ENCODE measurements at places on chromosomes 13 and 19.

- DNase-seq = no peak
Observed at GRCh38 chr13:59176775-59177174, 987.0 kb downstream of the DIAPH3 start.

DNA sequence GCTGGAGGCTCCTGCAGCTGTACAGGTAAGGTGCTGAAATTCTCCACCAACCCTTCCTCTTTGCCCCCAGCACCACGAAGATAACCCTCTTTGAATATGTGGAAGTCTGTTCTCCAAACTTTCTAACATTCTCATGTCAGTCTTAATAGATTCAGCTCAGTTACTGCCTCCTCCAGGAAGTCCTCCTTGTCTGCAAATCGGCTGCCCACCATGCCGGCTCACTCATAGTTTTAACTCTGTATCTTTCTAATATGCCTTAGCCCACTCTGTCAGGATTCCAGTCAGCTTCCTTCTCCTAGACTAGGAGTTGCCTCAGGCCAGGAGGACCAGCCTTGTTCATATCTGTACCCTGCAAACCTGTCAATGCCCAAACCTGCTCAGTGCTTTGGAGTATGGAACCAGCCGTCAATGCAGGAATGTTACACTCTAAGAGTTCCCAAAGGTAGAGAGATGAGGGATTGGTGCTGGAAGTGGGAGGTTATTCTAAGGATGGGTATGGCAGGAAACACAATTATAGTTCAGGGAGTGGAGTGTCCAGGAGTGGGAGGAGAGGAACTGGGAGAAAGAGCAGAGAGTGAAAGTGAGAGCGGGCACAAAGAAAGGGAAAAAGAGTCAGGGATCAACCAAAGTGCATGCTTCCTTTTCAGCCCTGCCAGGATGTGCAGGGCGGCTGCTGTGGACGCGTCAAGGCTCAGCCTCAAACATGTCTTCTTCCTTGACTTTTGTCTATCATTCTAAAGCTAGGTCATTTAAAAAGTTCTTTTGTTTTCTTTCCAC lies 38.0 kb upstream of the ALOX5AP start:
- DNase-seq = peak; percentile 59

GRCh38 chr13:19681517-19681916 lies 48.1 kb downstream of the MPHOSPH8 start:
- DNase-seq = peak; percentile 74

GRCh38 chr19:50361290-50362029 lies 4.0 kb downstream of the NAPSA start:
- DNase-seq = no peak

GRCh38 chr13:43269037-43269481 lies 245.7 kb downstream of the DNAJC15 start:
- DNase-seq = peak; percentile 24

DNA sequence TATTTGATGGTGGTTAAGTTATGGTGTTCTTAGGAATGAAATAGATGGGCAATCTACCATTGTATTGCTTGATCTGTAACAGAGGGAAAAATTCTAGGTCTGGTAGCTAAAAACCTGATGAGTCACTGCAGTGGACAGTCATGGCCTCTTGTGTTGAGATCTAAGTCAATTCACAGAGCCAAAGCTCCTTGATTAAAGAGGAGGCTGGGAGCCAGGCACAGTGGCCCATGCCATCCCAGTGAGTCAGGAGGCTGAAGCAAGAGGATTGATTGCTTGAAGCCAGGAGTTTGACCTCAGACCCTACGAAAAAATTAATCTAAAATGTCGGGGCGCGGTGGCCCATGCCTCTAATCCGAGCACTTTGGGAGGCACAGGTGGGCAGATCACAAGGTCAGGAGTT lies 67.1 kb upstream of the KPNA3 start:
- DNase-seq = no peak

DNA sequence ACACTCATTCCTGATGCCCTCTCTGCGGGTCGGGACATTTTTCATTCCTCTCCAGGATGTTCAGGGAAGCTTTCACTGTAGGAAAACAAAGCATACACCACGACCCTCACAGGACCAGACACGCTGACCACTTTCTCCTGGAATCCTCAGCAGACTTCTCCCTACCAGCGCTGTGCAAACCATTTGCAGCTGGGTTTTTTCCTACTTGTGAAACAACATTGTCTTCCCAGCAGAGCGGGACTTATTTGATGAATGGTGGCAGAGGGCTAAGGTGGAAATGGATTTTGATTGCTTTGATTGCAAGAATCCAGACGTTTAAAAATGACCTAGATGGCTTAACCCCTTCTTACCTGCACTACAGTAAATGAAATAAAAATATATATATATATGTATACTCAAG lies 265.9 kb downstream of the TBC1D4 start:
- no peak for DNase-seq

- no peak for DNase-seq
Observed at GRCh38 chr13:60986301-60986700, 429.3 kb downstream of the PCDH20 start.

DNA sequence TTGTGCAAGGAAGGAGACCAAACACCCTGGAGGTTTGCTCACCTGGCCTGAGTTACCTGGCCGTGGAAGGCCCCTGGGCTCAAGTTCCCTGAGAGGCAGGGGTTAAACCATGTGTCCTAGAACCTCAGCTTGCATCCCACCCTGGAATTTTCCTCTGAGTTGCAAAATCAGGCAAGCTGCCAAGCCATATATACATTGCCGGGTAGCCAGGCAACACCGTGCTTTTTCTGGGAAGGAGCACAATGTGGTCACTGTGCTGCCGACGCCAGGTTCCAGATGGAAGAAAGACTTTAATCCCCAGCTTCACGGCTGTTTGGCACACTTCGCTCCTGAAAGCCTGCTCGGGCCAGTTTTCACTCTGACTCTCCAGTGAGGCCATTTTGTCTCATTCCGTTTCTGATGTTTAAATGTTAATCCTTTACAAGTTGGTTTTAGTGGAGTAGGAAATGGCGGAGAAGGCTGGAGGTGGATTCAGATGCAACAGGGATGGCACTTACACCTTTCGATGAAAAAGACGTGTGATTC lies 60.1 kb upstream of the PEG3 start:
- no peak for DNase-seq

GRCh38 chr19:34555447-34555846 lies 73.9 kb downstream of the WTIP start:
- peak; percentile 34 for DNase-seq

GRCh38 chr13:106311004-106311403 lies 224.5 kb downstream of the EFNB2 start:
- DNase-seq = no peak

- DNase-seq = no peak
Observed at GRCh38 chr13:94598281-94598680, 2.3 kb upstream of the TGDS start.

DNA sequence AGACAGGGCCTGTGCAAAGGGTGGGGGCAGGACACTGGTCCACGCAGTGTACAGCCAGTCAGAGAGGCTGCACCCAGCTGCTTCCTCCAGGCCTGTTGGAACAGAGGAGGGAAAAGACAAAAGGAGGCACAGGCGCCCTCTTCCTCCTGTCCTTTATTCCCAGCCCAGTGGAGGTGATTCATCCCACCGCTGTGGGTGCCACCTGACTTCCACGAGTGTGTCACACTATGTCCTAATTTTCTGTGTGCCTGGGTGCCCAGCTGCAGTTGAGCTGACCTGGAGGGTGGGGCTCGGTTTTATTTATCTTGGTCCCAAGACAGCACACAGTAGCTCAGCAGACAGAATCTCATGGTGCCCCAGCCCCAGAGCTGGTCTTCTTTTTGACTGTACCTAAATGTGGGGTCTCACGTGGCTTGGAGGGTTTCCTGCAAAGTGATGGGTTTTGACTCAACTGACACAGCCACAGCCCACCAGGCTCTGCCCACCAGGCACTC lies 9.0 kb downstream of the EPS15L1 start:
- no peak for DNase-seq

GRCh38 chr19:20276011-20276731 lies 109.2 kb downstream of the ZNF486 start:
- no peak for DNase-seq

GRCh38 chr13:58933475-58933874 lies 1230.3 kb downstream of the DIAPH3 start:
- DNase-seq = no peak

DNA sequence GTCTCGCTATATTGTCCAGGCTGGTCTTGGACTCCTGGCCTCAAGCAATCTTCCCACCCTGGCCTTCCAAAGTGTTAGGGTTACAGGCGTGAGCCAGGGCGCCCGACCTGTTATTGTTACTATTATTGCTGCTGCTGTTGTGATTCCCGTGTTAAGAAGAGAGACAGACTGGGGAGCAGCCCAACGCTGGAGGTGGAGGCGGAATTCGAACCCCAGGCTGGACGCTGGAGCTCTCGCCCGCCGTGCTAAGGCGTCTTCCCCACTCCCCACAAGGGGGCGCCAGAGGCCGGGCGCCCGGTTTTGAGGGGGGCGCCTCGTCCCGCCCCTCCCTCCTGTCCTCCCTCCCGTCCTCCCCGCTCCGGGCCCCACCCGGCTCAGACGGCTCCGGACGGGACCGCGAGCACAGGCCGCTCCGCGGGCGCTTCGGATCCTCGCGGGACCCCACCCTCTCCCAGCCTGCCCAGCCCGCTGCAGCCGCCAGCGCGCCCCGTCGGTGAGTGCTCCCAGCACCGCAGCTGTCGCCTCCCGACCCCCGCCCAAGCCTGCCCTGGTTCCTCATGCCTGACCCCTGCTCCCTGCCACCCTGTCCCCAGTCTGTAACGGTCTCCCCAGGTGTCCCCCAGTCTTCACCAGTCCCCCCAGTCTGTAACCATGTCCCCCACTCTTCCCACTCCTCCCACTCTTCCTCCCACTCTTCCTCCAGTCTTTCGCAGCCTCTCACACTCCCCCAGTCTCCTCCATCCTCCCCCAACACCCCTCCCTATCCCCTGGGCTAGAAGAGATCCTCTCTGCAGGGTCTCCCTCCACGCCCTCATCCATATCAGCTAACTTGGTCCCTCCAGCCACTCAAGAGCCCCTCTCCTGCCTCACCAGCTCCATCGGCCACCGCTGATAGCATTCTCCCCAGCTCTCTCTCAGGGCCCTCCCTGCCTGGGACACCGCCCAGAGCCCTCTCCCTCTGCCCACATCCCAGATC lies at the start of gene EHD2:
Gene EHD2, plus strand, starts transcription at position 377 of the 976 bp plus-strand sequence. CDS start 3,191 bp downstream, outside the sequence.
- peak; percentile 43 for DNase-seq

- no peak for DNase-seq
Observed at GRCh38 chr13:90389537-90389936, 958.0 kb upstream of the MIR17HG start.

- DNase-seq = no peak
Observed at GRCh38 chr19:7866399-7867091, 7.6 kb downstream of the PRR36 start.

DNA sequence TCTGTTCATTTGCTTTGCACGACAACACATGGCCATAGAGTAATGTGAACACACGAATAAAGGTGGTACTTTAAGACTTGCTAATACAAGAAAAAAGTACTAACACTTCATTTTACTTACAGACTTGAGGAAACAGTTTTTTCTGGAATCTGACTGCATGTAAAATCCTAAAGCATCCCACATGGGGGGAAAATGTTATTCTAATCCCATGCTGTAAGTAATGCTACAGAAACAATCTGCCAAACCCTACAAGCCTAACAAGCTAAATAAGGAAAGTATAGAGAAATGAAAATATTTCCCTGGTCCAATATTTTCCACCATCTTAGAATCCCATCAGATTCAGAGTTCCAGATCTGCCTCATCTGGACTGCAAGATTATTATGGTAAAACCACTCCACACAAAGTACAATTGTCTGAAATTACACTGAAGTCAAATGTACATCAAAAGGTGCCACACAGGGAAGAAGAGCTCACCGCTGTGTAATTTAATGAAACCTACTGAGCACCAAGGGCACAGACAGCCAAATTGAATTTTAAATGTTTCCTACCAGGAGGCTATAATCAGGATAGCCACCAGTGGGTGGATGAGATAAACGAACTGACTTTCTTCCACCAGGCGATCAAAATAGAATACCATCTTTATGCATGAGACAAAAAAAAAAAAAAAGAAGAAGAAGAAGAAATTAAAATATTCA lies 22.0 kb downstream of the LHFPL6 start:
- no peak for DNase-seq

Measured in dermis microvascular lymphatic vessel endothelial cell (primary cell).